Stomach (tissue), 19 donors: ENCODE measurements at places on chromosomes 7 and 10. TPM values are rescaled to one million over a fixed set of nuclear protein-coding genes. Genes with fewer than 3 reads are reported as not detected.

The GRM3 gene
- polyA plus RNA-seq: not detected

The HOXA10 gene
- not detected for polyA plus RNA-seq

The BBIP1 gene
- 21.8 TPM for polyA plus RNA-seq

GRCh38 chr10:35928748-35929147 is 286.7 kb upstream of the FZD8 start:
- no peak overlapping the region for H3K4me3 ChIP-seq
- no peaks in the 10 kb centered on the region for H3K36me3 ChIP-seq
- no peaks in the 10 kb centered on the region for H3K27me3 ChIP-seq
- no peak overlapping the region for H3K27ac ChIP-seq

DNA sequence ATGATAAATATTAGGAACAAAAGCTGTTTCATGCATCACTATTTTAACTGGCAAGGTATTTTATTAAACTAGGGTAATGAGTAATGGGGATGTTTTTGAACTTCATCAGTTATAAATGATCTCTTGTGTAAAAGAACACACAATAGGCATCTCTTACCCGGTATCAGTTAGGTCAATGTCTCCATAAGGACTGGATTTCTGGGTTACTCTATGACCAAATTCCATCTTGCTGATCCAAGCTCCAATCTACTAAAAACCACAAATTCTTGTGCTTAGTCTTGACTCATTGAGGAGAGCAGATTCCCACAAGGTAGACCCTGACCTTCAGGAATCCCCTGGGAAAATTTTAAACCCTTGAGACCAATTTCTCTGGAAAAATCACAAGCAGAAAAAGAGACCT is 1167.7 kb downstream of the XPNPEP1 start:
- H3K4me1 ChIP-seq: no peaks in the 10 kb centered on the region
- no peak for DNase-seq
- no peaks in the 10 kb centered on the region for H3K36me3 ChIP-seq
- no peaks in the 10 kb centered on the region for H3K27me3 ChIP-seq
- no peak overlapping the region for H3K27ac ChIP-seq
- no peak overlapping the region for H3K4me3 ChIP-seq

DNA sequence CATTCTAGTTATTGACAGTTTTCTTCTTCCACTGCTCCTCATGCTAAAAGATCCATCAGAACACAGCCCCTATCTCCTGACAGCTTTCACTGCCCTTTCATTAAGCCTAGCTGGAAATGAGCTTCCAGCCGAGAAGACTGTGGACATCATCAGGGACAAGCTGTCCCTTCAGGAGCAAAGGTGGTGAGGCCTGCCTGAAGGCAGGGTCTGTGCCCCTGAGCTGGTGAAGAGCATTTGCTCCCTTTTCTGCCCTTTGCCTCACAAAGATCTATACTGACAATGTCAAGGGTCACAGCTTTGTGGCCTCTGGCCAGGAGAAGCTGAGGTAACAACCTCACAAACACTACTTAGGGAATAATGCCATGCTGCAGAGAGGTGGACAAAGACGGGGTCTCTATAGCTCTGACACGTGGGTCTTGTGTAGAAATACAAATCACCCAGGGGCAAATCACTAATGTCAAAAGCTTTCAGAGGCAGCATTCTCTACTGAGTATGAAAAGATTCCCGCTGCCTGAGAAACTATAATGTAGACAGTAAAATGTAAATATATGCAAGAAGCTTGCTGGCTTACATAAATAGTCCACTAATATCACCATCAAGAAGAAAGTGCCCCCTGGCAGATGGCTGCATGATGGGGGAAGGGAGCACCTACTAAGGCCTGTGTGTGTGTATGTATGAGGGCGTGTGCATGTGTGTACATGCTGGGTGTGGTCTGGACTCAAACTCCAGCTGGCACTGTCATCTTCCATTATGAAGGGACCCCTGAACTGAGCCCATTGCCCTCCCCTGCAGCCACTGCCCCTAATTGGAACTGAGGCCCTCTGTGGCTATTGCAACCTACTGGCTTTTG is 55.8 kb downstream of the HBP1 start:
- H3K4me1 ChIP-seq: peaks cover 10% of the 10 kb centered on the region
- peaks cover 24% of the 10 kb centered on the region for H3K36me3 ChIP-seq
- no peak overlapping the region for H3K27ac ChIP-seq
- H3K27me3 ChIP-seq: no peaks in the 10 kb centered on the region
- DNase-seq: no peak

GRCh38 chr7:28378574-28379149 is 33.7 kb upstream of the CREB5 start:
- DNase-seq: no peak
- no peaks in the 10 kb centered on the region for H3K36me3 ChIP-seq

DNA sequence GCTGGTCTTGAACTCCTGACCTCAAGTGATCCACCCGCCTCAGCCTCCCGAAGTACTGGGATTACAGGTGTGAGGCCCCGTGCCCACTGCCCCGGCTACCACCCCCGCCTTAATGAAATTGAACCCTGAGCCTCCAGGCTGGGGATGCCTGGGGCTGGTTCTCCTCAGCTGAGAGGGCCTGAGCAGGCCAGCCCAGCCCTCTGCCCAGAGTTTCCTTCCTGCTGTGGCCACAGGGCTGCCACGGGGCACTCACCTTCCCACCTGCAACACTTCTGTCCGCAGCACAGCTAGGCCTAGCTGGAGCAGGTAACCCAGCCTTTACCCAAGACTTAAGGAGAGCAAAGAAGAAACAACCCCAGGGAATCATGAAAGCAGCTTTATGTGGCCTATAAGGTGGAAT is 78.1 kb upstream of the ANLN start:
- DNase-seq: no peak
- no peaks in the 10 kb centered on the region for H3K36me3 ChIP-seq
- H3K27me3 ChIP-seq: no peaks in the 10 kb centered on the region
- no peak overlapping the region for H3K4me3 ChIP-seq
- peaks cover 15% of the 10 kb centered on the region for H3K4me1 ChIP-seq

GRCh38 chr7:80764132-80764531 is 125.7 kb downstream of the CD36 start:
- H3K27ac ChIP-seq: no peak overlapping the region
- no peak for DNase-seq
- H3K4me1 ChIP-seq: no peaks in the 10 kb centered on the region
- H3K36me3 ChIP-seq: no peaks in the 10 kb centered on the region
- no peak overlapping the region for H3K4me3 ChIP-seq
- no peaks in the 10 kb centered on the region for H3K27me3 ChIP-seq

DNA sequence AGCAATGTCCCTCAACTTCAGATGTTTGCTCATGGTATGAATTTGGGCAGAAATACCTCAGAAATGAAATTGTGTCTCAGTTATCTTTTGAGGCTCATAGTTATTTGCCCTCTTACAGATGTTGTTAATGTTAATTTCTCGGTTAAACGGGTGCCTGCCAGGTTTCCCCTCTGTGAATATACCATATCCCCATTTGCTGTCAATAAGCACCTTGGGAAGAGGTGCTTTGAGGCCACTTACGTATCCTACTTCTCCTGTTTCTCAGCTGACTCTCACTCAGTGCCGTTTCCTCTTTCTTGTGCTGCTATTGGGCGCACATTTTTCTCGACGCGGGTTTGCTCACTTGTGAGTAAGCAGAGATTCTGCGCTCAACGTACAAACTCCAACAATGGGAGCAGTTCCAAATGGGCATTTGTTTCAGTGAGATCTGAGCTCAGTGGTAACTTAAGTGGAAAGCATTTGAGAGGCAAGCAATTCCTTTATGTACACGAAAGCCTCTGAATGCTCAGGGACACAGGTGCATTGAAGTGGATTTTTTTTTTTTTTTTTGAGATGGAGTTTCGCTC is 34.8 kb upstream of the JAKMIP3 start:
- peaks cover 3% of the 10 kb centered on the region for H3K4me1 ChIP-seq
- peaks cover 40% of the 10 kb centered on the region for H3K27me3 ChIP-seq
- H3K4me3 ChIP-seq: no peak overlapping the region
- no peaks in the 10 kb centered on the region for H3K36me3 ChIP-seq
- H3K27ac ChIP-seq: no peak overlapping the region
- DNase-seq: no peak
